ENCODE measurements at places on chromosomes 5 and 9.

DNA sequence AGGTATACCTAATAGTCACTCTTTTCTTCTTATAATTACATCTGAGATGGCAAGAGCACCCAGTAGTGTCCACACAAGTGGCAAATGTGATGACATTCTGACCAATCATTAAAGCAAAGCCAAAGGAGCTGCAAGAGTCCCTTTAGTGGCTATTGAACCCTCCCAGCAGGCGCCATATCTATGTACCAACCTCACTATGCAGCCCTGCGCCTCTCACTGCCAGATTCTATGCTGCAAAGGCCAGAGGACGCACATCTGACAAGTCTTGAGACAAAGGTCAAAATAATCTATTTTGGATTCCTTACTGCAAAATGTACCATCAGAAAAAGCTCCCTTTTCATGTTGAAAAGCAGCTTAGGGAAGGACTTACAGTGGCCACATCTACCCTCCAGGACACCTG lies 47.0 kb downstream of the EPB41L4B start:
- no peak for DNase-seq

DNA sequence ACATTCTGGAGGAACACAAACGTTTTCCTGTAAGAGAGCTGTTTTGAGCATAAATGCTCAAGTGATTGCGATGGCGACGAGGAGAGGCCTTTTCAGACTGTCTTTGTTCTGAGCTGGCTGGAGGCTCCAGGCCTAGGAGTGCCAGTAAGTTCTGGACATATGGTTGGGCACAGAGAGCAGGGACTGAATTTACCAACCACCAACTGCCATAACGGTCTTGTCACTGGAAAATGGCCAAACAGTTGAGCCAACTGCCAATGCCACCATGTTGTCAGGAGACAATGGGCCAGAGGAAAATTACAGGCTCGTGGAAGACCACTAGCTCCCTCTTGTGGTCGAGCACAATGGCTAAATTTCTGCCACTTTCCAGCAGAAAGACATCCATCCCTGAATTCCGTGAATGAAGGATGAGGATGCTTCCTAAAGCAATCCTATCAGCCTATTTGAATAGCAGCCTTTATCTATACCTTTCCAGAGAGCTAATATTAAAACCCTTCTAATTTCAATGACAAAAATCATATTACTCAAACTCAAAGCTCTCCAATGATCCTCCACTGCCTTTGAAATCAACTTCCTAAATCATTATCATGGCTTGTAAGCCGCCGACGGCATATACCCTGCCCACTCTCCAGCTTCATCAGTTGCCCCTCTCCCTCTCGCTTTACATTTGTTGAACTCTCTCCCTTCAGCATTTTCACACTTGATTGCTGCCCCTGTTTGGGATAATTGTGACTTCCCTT lies 66.9 kb upstream of the GLIS3 start:
- DNase-seq, result peak; percentile 26

GRCh38 chr9:88757406-88758010 lies 222.5 kb downstream of the NXNL2 start:
- no peak for DNase-seq

DNA sequence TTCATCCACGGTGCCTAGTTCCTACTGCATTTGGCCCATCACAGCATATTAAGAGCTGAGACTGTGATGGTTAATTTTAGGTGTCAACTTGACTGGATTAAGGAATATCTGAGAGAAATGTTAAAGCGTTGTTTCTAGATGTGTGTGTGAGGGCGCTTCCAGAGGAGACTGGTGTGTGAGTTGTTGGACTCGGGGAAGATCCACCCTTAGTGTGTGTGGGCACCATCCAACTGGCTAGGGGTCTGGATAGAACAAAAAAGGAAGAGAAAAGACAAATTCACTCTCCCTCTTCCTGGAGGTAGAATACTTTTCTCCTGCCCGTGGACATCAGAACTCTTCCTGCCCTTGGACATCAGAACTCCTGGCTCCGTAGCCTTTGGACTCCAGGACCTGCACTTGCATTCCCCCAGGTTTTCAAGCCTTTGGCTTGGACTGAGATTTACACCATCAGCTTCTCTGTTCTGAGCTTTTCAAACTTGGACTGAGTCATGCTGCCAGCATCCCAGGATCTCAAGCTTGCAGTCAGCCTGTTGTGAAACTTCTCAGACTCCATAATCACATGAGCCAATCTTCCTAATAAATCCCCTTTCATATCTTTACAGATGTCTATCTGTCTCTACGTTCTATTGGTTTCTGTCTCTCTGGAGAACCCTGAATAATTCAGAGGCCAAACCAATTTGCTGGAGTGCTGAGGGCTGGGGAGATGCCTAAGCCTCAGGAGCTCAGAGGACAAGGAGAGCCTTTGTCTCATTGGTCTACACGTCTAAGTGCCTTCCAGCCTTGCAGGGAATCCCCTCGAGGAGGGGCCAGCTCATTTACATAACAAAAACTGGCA lies 164.5 kb downstream of the DCP2 start:
- DNase-seq, result no peak

GRCh38 chr5:75521195-75521594 lies 9.5 kb downstream of the POLK start:
- DNase-seq, result no peak

- DNase-seq, result no peak
Observed at GRCh38 chr5:41219658-41220269, 6.4 kb upstream of the C6 start.

DNA sequence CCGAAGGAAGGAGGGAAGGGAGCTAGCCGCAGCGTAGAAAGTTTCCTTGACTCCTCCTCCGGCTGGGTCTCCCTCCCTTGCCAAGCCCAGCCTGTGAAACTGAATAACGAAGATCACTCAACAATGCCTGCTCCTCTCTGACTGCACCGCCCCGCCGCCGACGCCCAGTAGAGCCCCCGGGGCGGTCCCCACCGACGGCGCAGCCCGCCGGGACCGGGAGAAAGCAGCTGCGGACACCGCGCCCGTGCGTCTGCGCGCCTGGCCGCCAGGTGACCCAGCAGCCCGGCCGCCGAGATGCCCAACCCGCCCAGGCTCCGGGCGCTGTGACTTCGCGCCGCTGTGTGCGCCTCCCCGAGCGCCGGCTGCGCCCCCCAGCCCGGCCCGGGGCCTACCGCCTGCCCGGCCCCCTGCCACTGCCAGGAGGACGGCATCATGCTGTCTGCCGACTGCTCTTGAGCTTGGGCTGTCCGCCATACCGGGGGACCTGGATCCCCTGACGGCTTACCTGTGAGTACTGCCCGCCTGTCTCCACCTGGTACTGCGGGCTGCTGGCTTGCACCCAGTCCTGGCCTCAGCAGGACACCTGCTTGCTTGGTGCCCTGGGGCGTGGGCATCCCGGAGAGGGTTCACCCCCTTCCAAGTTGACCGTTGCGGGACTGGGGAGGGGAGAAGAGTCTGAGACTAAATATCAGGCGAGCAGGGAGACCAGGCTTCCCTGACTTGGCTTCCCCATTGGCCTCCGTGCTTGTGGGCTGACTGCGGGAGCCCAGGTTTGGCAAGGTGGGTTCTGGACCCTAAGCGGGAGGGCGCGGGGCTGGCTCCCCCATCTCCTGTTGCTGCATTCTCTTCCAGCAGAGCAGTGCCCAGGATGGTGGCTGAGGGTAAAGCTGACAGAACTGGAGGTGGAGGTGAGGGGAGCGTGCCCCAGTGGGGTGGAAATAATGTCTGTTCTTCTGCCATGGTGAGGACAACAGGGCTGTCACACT lies 26.2 kb upstream of the SPTLC1 start:
- no peak for DNase-seq

GRCh38 chr5:61283471-61283870 lies 48.6 kb upstream of the ZSWIM6 start:
- no peak for DNase-seq

DNA sequence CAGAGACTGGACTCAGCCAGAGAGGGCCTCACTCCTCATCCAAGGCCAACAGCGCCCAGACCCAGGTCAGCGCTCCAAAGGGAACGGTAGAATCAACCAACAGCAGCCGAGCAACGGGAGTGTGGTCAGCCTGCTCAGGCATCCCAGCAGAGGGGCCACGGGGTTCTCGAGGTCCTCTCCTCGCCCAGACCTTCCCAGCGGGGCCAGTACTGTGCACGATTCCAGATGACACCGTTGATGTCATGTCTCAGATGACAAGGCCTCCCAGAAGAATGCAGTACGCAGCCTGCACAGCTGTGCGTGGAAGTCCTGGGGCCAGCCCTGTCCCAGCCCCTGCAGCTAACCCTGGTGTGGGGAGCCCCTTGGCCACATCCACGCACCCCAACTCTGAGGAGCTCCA lies 141.0 kb upstream of the PPP1R26 start:
- DNase-seq, result no peak

- DNase-seq, result no peak
Observed at GRCh38 chr9:126626127-126626925, 12.6 kb downstream of the LMX1B start.

- DNase-seq, result no peak
Observed at GRCh38 chr9:116515541-116515940, 171.6 kb upstream of the TRIM32 start.

DNA sequence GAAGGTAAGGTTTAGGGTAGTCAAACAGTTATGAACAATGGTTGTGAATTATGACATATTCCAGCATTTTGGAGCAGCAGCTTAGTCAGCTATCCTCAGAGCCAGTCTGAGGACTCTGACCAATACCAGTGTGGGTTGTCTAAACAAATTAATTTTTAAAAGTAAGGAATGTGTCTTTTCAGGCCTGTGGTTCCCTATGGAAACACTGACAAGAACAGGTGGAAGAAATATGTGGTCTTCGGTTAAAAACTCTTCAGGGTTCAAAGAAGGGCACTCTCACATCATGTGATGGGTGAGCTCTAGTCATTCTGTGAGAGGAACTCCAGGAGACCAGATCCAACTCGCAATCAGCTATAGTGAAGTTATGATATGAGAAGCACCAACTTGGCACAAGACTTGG lies 33.5 kb upstream of the ALDOB start:
- no peak for DNase-seq

GRCh38 chr5:115586525-115587146 lies 15.6 kb downstream of the TICAM2 start:
- peak; percentile 34 for DNase-seq

DNA sequence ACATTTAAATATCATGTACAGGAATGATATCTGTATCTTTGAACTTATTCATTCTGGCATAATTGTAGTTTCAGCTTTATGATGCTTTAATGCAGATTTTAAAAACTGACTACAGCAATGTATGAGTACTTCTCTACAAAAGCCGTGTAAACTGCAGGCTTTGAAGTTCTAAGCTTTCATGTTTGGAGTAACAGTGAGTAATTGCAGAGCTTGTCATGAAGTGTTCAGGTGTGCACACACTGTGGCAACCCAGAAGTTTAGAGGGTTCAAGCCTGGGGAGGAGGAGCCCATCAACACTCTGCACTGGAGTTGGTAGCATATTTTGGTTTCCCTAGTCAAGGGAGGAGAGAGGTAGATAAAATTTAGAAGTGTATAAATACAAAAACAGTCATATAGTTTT lies 130.9 kb downstream of the CD180 start:
- no peak for DNase-seq

DNA sequence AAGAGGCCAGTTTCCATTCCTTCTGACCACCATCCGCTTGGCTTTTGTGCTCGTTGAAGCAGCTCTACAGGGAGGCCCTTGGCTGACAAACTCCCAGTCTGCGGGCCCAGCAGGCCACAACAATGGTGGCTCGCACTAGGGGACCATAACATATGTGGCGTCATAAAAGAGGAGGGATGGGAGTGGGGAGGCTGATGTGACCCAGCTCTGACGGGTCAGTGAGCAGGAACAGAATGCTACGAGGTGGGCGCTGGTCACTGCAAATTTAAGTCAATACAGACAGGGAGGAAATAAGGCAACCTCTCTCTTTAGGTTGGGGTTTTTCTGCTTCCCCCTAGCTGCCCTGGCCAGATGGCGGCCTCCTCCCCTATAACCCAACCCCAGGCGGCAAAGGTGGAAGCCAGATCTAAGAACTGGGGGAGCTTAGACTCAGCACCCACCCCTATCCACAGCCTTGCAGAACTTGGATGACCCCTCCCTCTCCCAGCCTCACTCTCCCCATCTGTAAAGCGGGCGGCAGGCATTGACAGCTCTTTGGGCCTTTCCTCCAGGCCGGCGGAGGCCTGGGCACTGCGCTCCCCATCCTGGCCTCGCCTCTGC lies 778 bp downstream of the FRRS1L start:
- no peak for DNase-seq

- DNase-seq, result no peak
Observed at GRCh38 chr5:78895616-78896015, 89.5 kb downstream of the ARSB start.

- DNase-seq, result no peak
Observed at GRCh38 chr9:121447321-121447834, 52.3 kb downstream of the GGTA1 start.

DNA sequence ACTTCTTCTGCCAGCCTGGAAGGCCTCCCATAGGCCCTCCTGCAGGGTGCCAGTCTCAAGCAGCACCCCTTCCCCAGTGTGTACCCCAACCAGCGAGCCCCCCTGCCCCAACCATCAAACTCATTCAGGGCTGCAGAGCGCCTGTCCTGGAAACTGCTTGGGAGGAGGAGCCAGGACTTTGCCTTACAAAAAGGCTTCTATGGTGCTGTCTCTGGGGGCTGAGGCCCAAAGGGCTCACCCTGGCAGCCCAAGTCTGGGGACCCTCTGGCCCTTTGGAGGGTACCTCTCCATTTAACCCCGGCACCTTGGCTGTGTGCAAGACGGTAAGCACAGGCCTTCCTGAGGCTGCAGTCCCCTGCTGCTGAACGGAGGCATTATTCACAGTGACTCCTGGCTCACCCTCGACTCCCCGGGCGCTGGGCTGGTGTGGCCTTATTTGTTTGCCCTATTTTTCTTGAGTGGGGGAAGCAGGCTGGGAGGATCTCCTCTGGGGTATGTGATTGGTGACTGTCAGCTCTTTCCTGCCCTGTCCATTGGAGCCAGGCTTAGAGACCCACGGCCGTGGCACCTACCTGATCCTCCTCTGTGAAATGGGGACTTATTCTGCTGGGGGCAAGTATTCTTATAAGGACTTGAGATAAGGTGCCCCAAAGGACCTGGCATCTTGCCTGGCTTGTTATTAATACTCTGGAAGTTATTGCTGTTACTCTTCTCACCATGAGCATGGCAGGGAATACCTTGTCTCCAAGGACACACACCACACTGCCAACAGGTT lies 5.8 kb downstream of the LMX1B start:
- DNase-seq, result no peak

- no peak for DNase-seq
Observed at GRCh38 chr9:72577212-72577753, 55.9 kb downstream of the TMC1 start.

GRCh38 chr9:135925496-135926133 lies 18.3 kb upstream of the CAMSAP1 start:
- peak; percentile 31 for DNase-seq

GRCh38 chr5:31577438-31577837 lies 45.3 kb downstream of the C5orf22 start:
- DNase-seq, result no peak

DNA sequence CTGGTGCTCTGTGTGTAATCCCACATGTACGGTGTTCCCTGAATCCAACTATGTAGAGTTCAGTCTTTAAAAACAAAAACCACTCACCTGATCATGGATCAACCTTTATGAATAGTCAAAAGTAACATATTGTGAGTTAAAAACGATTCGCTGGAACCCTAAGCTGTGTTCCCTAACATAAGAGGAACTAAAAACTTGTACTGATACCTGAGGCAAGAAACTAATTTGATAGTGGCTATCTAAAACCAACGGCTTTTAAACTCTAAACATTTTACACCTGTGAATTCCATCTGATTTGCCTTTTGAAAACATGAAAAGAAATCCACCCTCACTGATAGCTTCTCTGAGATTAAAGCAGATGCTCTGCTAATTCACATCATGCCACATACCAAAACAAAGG lies 101.5 kb downstream of the DEPDC1B start:
- no peak for DNase-seq

GRCh38 chr9:138068601-138069035 lies 191.0 kb downstream of the CACNA1B start:
- DNase-seq, result no peak
